ENCODE measurements at places on chromosomes 12 and 14.

- DNase-seq, result no peak
Observed at GRCh38 chr12:91774434-91774921, 371.2 kb downstream of the BTG1 start.

GRCh38 chr12:16048511-16048910 is 137.4 kb downstream of the DERA start:
- DNase-seq, result no peak

GRCh38 chr12:75479963-75480461 is 543 bp upstream of the GLIPR1 start:
- no peak for DNase-seq

- DNase-seq, result no peak
Observed at GRCh38 chr12:126762150-126762549, 1504.8 kb upstream of the TMEM132C start.

GRCh38 chr12:52006726-52007157 is at the start of gene TAMALIN:
Gene TAMALIN (plus strand): TSS chr12:52006946. CDS start chr12:52007020, 74 bp downstream.
- peak; percentile 52 for DNase-seq

Data from activated CD4-positive, CD25-positive, alpha-beta regulatory T cell (primary cell).